ENCODE measurements at places on chromosomes 7 and 10.

- no peak for DNase-seq
These were observed 11.3 kb downstream of the UNCX start for GRCh38 chr7:1243964-1244416.

GRCh38 chr7:32591938-32592337, 96.6 kb downstream of the AVL9 start:
- DNase-seq, result no peak

DNA sequence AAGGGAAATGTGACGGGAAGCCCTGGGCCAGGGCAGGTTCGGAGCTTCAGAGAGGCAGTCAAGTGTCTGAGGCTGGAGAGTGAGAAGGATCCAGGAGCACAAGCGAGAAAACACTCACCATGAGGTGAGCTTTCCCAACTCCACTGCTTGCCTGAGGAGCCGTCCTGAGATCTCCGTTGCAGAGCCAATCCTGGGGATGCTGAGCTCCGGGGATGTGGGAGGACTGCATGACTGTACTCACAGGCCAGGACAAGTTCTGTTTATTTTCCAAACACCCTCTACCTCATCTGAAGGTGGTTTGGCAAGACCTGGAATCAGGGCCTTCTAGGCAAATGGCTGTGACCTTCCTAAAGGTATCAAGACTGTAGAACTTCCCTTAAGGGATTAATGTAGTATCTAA, 38.7 kb downstream of the GLI3 start:
- DNase-seq, result peak; percentile 56

DNA sequence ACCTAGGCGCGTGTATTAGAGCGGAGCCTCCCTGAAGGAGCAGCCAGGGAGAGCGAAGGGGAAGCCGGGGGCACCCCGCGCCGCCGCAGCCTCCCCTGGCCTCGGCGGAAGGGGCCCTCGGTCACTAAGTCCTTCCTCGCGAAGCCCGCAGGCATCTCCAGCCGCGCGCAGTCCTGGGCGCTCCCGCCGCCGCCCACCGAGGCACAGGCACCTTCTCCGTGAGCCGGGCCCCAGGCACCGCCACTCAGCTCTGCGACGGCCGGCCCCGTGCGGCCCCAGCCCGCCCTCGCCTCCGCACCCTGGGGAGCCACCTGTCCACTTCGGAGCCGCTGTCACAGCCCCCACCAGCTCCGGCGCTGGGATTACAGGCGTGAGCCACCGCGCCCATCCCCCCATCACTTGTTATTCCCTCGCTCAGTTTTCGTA, 80.8 kb downstream of the ZNF467 start:
- DNase-seq, result no peak

DNA sequence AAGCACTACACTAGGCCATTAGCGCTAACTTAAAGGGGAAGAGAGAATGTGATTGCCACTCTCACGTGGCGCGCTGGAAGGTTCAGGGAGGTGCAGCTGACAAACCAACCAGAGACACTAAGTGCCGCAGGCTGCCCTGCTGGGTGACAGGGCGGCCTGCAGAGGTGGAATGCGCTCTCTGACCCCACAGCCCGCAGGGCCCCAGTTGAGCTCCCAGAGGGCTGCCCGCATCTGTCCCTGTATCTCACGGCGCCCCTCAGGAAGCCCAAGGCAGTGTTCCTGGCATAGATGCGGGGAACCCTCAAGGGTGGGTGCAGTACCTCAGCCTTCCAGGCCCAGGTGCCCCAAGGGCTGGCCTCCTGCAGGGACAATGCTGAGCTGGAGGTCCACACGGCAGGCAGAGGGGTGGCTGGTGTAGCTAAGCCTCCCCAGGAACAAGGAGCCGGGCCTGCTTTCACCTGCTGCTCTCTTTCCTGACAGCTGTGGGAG, 66.6 kb downstream of the CALML3 start:
- DNase-seq, result peak; percentile 74

GRCh38 chr7:27238979-27239386, 3.6 kb upstream of the EVX1 start:
- no peak for DNase-seq

- no peak for DNase-seq
These were observed 26.4 kb downstream of the ADCYAP1R1 start for GRCh38 chr7:31078363-31078990.

DNA sequence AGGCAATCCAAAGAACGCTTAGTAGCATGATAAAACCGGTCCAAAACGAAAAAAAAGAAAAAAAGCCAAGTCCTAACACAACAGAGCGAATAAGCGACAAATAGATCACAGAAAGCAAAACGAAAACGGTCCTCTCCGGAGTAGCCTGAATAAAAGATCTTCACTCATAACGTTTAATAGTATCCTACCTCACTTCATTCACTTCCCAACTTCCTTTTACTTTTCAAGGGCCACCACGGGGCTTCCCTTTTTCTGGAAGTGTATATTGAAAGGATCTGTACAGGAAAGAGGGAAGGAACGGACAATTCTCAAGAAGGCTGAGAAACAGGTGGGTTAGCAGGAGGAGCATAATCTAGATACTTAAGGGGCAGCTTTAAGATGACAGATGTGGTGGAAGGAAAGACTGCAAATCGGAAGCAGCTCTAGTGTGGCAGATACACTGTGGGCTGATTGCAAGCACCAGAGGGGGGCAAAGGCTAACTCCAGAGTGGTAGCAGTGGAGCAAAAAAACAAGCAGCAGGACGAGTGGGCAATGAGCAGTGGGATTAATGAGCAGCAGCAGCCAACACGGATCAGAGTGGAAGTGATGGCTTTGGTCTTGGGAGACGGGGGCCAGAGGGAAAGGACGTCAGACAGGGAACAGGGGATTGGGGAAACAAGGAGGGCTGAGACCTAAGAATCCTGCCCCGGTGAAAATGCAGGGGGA, 866 bp downstream of the CNOT4 start:
- peak; percentile 53 for DNase-seq

- no peak for DNase-seq
These were observed 504.8 kb downstream of the NXPH1 start for GRCh38 chr7:8938044-8938805.

GRCh38 chr10:19595212-19595845, 220.9 kb upstream of the PLXDC2 start:
- no peak for DNase-seq
